Stimulated activated CD8-positive, alpha-beta memory T cell treated with anti-CD3 and anti-CD28 coated beads, Interleukin-7, amount 100 ng/mL, for 48 hours (primary cell): ENCODE measurements at places on chromosomes 4 and X.

- DNase-seq, result no peak
These were observed 5.3 kb upstream of the OTC start for GRCh38 chrX:38347136-38347535.

DNA sequence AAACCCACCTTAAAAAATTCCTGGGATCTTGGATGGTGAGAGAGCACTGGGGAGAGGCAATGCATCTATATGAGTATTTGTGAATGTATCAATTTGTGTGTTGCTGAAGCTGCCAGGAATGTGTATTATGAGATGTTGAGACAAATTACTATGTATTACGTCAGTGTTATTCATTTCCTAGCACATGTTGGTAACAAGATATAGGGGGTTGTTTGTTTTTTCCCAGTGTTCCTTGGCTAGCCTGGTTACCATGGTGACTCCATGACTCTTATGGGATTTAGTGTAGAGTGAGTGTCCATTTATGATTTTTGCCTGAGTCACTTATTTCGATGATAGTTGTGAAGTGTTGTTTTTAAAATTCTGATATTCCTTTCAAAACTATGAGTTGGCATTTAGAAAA is 65.6 kb downstream of the RAB40A start:
- no peak for DNase-seq

DNA sequence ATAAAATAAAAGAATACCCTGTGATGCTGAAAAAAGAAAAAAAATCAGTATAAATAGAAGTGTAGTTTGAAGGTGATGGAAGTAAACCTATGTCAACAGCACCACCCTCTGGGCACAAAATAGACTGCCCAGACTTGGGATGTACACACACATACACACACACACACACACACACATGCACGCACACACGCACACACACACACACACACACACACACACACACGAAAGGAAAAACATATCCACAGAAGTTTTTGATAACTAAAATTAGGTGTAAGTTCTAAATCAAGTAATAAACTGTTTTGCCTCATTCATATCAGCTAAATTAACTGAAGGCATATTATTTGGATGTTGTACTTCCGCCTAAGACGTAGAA is 40.5 kb downstream of the ANXA5 start:
- DNase-seq, result no peak

GRCh38 chr4:13627178-13627605 is 333 bp downstream of the BOD1L1 start:
- peak; percentile 1 for DNase-seq

DNA sequence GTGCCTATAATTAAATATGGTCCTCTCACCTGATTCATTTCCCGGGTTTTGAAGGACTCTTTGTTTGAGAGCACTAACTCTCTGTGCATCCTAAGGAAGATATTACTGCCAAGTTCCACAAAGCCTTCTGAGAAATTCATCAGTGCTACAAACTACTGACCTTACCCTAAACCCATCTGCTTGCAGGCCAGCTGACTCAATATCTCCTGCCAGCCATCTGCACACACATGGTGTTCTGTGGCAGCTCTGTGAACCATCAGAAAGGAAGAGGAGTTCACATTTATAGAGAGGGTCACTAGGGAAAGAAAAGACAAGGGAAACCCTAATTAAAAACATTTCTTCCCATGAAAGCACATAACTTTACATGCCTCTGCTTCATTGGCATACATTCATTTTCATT is 156.7 kb downstream of the ATP10D start:
- no peak for DNase-seq

DNA sequence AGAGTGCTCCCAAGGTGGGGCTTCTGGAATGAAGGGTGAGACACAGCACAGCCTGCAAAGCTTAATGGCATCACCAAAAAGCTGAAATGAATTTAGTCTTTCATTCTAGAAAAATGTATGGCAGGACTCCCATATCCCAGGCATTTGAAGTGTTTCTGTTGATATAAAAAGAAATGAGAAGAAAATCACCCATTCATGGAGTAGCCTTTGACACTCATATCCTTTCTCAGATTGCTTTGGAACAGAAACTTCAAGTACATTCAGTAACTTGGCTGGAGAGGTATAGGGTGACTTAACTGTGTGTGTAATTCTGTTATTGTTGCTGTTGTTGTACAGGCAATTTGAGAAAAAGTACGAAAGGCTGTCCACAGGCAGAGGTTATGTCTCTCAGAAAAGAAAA is 35.3 kb downstream of the C4orf54 start:
- DNase-seq, result no peak

- DNase-seq, result no peak
These were observed 72.4 kb downstream of the CPZ start for GRCh38 chr4:8664976-8665375.

DNA sequence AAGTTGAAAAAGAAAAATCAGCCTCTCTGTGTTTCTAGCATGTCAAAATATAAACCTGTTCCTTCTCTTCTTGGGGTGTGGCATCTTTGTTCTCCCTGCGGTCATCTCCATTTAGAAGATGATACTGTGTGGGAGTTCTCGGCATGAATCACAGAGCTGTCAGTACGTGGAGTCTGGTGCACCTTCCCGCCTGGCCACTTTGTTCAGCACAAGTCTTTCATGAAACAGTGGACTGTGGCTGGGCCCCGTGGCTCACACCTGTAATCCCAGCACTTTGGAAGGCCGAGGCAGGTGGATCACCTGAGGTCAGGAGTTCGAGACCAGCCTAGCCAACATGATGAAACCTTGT is 166.5 kb downstream of the MAML3 start:
- peak; percentile 15 for DNase-seq

GRCh38 chr4:62952366-62952765 is 1456.9 kb downstream of the TECRL start:
- DNase-seq, result no peak

DNA sequence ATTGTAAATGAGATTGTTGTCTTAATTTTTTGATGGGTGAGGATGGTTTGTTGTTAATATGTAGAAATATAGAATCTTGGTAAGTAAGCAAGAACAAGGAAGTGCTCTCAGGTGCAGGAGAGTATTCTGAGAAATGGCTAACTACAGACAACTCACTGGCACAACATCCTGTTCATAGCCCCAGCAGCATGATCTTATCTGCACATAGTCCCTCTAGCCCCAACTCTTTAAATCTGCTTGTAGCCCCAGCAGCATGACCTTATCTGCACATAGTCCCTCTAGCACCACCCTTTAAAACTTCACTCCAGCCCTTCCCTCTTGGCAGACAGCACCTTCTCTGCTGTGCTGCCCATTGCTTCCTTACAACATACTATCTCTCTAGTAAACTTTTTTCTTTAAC is 1957.1 kb upstream of the ADGRL3 start:
- no peak for DNase-seq

GRCh38 chrX:123807835-123808416 is 51.9 kb upstream of the XIAP start:
- DNase-seq, result no peak

GRCh38 chr4:6092131-6092530 is 73.9 kb upstream of the C4orf50 start:
- DNase-seq, result no peak

- DNase-seq, result no peak
These were observed 62.5 kb downstream of the PAQR3 start for GRCh38 chr4:78876568-78877320.

DNA sequence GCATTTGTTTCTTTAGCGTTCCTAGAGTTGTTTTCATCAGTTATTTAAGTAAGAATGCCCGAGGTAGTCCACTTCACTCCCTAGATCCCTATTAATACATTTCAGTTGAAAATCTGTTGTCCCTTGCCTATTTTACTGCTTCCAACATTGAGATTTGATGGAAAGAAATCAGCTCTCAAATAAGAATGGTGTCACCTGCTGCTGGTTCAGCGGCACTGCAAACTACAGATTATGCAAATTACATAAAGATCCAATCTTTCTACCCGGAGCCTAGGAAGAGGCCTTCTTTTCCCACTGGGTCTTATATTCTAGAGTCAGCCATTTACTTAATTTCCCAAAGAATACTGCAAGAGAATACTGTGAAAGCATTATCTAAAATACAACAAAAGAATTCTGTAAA is 597.6 kb upstream of the MAGEB2 start:
- DNase-seq, result no peak

- DNase-seq, result no peak
These were observed 52.8 kb downstream of the LCORL start for GRCh38 chr4:17968721-17969120.

DNA sequence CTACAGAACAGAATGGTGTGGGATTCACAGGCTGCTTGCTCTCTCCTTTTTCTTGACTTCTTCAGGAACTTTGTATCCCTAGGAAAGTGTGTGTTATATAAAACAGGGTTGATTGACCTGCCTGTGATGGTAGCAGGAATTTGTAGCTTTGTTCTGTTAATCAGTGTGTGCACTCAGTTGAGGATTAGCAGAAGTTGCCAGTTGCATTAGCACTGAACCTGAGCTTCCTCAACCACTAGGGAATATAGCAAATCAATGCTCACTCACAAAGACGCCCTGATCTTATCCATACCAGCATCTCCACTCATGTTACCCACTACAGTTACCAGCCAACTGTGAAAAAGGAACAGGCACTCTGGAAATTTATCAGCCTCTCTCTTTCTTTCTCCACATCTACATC is 319.1 kb upstream of the EMCN start:
- no peak for DNase-seq

DNA sequence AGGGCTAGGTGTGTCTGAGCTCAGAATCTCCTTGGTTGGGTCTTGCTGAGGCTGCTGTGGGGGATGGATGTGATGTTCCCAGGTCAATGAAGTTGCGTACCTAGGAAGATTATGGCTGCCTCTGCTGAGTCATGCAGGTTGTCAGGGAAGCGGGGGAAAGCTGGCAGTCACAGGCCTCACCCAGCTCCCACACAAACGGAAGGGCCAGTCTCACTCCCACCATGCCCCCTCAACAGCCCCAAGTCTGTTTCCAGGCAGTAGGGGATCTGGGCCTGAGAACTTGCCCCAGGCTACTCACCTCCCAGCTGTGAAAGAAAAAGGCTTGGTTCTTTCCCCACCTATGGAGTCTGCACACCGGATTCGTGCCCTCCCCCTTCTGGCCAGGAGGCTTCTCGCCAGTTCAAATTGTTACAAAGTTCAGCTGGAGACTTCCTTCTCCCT is 72.9 kb downstream of the WDR44 start:
- no peak for DNase-seq

DNA sequence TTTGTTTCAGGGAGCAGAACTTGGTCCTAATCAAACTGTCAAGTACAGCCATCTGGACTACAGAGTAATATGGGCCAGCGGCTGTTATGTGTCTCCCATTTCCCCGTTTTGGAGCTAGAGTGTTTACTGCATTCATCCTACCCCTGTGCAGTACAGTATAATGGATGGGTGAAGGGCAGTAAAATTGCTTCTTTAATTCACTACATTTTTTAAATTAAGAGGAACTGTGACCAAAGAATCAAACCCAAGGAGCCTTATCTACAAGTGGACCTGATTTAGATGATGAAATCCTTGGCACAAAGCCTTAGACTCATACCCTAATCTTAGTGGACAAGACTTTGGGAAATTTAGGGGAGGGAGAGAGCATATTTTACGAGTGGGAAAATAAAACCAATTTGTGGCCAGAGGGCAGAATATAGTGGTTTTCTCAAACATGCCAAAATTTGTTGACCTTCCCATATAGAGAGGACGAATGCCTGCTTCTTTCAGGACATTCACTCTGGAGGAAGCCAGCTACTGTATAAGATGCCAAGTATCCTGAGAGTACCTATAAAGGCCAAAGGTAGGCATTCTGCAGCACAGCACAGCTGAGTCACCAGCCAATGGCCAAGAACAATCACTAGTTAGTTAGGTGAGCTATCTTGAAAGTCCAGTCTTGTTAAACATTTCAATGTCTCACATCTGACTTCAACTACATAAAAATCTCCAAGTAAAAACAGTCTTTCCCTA is 253.8 kb upstream of the KCNIP4 start:
- DNase-seq, result no peak

- DNase-seq, result no peak
These were observed 236.9 kb upstream of the EMCN start for GRCh38 chr4:100754751-100755150.

DNA sequence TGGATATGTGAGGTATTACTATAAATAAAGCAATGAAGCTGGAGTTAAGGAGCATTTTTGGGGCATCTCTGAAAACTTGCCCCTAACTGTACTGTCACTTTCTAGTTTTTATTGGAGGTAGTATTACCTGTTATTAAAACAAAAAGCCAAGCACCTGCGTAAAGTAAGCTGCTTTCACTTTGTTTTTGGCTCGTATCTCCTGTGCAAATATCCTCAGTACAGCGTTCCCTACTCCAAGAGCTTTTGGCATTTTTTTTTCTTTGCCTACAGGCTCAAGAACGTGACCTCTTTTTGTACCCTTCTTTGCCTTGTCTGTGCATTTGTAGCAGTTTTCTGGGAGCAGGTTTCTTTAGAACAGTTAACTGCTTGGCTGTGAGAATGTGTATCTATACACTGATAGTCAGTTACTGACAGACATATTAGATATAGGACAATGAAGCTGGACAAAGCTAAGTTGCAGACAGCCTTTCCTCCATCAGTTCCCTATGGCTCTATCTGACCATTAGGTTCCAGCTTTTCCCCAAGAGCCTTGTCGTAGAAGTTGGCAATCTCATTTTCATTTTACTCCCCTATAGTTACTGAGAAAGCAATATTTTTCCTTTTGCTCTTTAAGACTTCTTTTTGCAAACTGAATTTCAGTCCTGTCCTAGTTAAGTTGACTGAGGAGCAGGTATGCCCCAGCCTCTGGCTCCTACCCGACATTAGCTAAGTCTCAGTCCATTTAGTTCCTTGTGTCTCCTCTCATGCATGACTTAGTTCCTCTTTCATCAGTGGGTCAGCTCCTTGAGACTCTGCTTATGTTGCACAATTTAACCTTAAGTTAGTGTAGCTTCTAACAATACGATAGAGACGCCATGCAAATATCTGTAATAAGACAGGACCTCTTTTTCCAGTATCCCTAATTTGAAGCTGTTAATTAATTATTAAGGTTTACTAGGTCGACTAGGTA is 71.5 kb upstream of the HPRT1 start:
- DNase-seq, result no peak

- DNase-seq, result no peak
These were observed 4.7 kb upstream of the FGFR3 start for GRCh38 chr4:1788254-1788973.

GRCh38 chrX:115341421-115341820 is 51.9 kb downstream of the LUZP4 start:
- no peak for DNase-seq

DNA sequence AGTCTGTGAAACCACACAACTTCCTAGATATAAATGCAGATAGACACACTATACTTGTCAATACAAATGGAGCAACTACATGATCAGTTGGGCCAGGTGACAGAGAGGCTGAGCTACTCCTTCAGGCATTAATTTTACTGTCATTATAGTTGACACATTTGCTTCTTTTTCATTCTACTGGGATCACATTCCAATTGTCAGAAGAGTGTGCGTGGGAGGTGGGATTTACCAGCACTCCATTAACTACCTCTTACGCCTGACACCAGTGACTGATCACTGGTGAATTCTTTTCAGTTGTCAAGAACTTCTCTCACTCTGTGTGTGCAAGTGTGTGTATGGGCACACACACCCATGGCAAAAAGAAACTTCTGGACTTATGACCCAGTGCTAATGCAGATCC is 94.2 kb upstream of the DIAPH2 start:
- no peak for DNase-seq

- DNase-seq, result no peak
These were observed 103.6 kb upstream of the BCOR start for GRCh38 chrX:40201329-40201885.

- no peak for DNase-seq
These were observed 156.3 kb upstream of the VEGFC start for GRCh38 chr4:176949029-176949428.
